Thoracic aorta (tissue), 2 donors: ENCODE measurements at places on chromosomes 12 and 14.

DNA sequence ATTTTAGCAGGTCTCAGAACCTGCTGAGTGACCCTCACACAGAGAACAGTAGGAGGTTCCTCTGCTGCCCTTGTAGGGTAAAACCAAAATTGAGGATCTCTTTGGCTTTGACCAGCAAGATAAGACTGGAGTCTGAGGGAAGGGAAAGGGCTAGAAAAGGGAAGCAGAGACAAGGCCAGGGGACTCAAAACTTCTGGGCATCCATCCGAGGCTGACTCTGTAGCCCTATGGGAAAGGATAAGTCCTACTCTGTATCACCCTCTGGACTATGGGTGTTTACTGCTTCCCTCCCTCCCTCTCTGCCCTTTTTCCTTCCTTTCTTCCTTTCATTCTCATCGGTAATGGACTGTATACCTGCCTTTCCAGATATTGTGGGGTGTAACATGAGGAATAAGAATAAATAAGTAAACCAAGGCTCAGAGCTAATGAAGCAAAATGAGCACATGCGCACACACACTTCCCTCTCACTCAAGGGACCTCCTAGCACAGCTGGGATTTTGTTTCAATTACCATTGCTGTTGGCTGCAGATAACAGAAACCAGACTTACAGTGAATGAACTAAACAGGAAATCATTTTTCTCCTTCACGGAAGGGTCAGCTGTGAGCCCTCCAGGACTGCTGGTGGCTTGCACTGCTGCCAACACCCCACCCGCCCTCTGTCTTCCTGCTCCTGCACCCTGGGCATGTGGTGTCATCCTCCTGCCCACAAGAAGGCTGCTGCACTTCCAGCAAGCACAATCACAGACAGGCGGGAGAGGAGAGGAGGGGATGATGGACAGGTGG, 404.4 kb upstream of the CCDC196 start:
- no peak for DNase-seq

DNA sequence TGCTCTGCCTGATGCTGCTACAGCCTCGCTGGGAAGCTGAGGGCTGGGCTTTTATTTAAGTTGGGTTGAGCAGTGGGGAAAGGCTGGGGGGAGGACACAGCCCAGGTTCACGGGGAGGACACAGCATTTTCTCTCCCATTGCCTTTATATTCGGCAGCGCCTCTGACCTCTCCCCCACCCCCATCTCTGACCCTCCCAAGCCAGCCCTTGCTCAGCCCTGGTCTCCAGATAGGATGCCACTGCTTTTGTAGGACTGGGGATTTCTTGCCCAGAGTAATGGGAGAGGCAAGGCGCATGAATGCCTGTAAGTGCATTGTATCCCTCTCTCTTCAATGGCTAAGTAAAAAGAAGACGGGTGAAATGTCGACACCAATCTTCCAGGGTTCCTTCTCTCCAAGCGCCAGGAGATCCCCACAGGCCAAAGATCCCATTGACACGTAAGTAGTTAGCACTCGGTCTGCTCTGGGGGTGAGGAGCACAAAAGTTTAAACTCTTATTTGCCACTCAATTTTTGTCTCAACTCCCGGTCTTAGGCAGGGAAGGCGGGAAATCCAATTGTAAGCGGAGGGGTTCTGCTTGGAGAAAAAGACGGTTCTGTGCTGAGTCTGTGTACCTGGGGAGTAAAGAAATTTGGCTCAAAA, 4.6 kb downstream of the HOXC4 start:
- DNase-seq, result no peak

DNA sequence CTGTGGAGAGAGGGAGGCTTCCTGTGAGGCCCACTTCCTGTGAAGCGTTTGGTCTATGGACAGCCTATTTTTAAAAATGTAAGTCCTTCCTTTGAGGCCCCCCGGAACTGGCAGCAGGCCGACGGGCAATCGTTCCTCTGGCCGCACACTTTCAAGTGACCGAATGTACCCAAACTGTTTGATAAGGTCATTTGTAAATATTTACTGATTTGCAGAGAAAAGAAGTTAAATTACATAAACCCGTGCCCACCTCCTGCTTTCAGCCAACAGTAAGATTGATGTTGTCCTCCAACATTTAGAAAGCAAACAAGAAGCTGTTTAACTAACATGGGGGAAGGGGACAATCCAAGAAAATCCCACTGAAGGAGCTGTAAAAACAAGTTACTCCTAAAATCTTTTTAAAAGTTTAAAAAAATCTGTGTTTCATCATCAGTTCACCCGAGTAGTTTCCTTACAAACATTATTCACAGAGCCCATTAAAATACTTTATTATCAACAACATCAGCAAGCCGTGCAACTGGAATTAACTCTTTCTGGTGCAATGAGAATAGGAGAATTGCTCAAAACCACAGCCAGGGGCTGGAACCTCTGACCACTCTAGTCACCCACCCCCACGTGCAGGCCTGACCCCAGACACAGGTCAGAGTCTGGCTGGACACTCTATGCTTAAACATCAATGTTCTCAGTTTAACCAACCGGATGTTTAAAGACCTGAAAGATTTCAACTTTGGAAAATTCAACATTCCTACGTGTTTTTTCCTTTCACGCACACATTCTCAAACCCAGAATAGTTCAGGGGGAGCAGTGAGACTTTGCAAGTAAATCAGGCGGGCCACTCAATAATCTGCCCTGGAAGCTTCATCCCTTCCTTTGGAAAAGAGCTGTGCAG, 65.3 kb downstream of the FOXN3 start:
- no peak for DNase-seq

GRCh38 chr14:105817971-105818711, 291.8 kb downstream of the TMEM121 start:
- DNase-seq, result no peak

DNA sequence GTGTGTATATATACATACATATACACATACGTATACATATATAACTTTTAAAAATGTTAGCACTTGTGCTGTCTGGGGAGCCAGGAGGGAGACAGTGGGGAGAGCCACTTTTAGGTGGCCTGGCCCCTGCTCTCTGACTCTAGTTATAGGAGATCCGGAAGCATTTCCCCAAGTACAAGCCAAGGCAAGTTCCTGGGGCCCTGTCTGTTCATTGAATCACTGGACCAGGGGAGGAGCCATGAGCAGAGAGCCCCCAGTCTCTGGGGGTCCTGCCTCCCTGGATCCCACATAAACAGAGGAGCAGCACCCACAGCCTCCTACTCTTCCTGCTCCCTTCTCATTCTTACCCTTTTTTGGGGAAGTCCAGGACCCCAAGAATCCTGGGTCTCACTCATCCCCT, 45.4 kb upstream of the TMED10 start:
- no peak for DNase-seq
